ENCODE measurements at places on chromosomes 12 and 14.

- no peak for DNase-seq
Measured at GRCh38 chr14:84084056-84084630, 1445.8 kb upstream of the FLRT2 start.

DNA sequence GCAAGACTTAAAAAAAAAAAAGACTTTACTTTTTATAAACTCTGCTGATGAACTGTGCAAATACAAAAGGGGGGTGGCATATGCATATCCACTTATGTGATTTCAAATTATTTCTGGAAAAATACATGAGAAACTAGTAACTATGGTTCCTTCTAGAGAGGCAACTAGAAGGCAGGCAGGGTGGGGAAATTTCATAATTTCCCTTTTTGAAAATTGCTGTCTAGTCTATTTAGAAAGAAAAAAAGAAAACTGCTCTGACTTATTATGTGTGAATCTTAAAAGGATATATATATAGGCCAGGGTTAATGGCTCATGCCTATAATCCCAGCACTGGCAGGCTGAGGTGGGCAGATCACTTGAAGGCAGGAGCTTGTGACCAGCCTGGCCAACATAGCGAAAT lies 42.3 kb downstream of the ANAPC7 start:
- no peak for DNase-seq

DNA sequence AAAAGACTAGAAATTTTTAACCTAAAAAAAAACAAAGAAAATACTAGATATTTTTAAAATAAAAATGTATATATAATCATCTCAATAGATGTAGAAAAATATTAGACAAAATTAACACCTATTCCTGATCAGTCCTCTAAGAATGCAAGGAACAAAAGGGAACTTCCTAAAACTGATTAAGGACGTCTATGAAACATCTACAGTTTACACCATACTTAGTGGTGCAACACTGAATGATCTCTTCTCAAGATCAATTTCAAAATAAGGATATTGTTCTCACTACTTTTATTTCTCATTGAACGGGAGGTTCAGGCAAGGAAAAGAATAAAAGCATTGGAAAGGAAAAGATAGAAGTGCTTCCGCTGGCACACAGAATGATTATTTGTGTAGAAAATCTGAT lies 16.0 kb downstream of the OLR1 start:
- no peak for DNase-seq

- no peak for DNase-seq
Measured at GRCh38 chr12:25970082-25970481, 11.6 kb downstream of the RASSF8 start.

DNA sequence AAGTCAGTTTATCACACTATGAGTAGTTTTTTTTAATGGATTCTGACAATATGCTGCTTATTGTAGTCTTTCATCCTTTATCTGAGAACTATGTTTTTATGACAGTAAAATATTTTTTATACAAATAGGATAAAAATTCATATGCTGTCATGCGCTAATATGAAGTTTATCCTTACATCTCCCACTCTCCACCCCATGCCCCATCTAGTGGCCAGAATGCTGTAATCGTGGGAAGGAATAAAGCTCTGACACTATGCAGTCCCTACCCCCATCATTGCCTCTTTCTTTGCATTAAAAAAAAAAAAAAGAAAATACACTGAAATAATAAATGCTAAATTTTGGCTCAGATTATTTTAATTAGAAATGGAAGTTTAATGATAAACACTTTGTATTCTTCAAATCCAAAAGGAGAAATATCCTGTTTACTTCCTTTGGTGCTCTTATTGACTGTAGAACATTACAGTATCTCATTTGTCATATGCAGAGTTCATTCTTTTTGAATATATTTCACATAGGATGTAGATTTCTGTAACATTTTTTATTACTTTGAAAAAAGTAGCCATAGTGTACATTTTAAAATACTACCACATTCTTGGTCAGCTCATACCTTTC lies 145.9 kb upstream of the SLCO1C1 start:
- no peak for DNase-seq

- DNase-seq: no peak
Measured at GRCh38 chr14:101068313-101069227, 165.0 kb upstream of the RTL1 start.

DNA sequence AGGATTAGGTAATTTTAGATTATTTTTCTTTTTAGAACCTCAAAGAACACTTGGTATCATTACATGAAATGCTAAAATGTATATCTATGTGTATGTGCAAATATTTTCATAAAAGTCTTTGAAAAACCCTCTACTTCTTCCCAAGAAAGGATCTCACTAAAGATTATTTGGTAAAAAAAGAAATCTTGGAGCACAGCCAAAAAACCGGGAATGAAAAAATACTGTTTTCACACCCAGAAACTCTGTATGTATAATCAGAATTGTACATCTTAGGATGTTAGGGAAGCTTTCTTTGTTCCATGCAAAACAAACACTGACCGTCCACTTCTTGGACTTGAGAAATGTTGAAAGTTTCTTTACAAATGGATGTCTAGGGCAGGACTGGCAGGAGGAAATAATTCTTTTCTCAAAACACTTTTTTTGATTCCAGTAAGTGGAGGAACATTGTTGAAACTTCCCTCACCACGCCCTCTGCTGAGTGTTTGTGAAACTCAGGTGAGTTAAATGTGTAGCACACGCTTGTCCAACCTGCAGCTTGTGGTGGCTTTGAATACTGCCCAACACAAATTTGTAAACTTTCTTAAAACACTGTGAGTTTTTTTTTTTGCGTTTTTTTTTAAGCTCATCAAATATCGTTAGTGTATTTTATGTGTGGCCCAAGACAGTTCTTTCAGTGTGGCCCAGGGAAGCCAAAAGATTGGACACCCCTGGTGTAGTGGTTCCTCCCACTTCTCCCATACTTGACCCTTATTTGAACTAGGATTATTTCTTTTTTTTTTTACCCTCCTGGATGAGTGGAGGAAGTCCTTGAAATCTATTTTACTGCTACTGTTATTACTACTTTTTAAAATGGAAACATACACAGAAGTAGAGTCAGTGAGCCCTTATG lies 26.6 kb downstream of the FBXO34 start:
- DNase-seq: no peak

- no peak for DNase-seq
Measured at GRCh38 chr14:90815822-90816662, at the start of gene TTC7B. Gene TTC7B (minus strand): TSS chr14:90816430. CDS start chr14:90816295, 135 bp downstream.

DNA sequence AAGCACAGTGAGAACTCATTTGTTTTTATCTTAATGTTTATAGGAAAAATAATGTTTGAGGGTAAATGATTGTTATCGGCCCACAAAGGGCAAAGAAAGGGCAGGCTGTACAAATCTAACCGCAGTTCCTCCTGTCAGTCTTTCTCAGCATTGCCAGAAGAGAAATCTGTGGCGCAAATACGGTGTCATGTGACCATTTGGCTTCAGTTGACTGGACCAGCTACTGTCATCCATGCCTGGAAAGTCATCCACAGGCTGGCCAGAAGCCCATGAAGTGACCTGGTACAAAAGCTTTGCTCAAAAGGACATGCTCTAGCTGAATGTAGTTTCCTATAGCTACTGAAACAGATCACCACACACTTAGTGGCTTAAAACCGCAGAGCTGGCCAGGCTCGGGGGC lies 43.6 kb downstream of the HCAR2 start:
- DNase-seq: no peak

GRCh38 chr14:73728717-73729330 lies 14.6 kb upstream of the PNMA1 start:
- DNase-seq: peak; percentile 62

DNA sequence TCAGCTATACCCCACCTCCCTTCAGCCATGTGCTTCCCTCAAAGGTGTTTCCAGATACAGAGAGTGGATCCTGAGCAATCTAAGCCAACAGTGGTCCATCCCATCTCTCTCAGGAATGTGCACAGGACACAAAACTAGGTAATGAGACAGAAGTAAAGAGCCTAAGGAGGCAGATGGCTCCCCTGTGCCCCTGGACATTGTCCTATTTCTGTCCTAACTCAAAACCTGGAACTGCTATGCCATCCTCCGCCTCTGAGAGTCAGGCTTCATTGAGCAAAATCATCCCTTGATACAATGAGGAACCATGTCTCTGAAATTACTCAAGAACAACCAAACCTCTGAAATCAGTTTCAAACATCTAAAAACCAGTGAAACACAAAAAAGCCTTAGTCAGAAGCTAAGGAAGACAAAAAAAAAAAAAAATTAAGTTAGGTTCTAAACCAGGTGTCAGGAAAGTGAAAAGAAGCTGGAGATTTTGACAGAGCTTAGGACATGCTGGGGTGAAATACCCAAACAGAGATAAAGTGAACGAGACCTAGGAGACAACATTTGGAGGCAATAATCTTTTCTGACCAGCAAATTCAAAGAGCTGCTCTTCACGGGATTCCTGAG lies 200.3 kb upstream of the PLEKHG7 start:
- DNase-seq: no peak

GRCh38 chr14:102717276-102717675 lies 60.0 kb upstream of the TRAF3 start:
- DNase-seq: no peak

GRCh38 chr12:122878780-122879612 lies 16.9 kb downstream of the VPS37B start:
- no peak for DNase-seq

DNA sequence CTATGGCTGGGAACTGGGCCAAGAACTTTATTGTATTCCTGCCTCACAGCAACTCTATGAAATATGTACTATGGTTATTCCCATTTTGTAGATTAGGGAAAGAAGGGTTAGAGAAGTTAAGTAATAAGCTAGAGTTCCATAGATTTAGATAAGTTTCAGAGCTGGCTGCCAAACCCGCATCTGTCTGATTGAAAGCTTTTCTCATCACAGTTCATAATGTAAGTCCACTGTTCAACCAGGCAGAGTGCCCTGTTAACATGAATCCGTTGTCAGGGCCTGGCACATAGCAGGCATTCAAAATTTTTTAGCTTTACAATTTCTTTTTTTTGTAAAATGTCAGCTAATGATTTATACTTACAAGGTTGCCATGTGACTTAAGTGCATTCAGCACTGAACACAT lies 467.3 kb downstream of the NRXN3 start:
- DNase-seq: no peak

DNA sequence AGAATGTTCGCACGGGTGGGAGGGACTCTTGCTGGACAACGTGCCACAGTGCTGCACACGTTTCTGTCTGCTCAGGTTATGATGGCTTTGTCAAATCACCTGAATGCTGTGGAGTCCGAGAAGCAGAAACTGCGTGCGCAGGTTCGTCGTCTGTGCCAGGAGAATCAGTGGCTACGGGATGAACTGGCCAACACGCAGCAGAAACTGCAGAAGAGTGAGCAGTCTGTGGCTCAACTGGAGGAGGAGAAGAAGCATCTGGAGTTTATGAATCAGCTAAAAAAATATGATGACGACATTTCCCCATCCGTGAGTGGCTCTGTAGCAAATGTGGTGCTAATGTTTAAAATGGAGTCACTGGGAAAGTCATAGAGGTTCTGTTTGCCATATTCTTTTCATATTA lies 28.5 kb downstream of the KLC1 start:
- no peak for DNase-seq

DNA sequence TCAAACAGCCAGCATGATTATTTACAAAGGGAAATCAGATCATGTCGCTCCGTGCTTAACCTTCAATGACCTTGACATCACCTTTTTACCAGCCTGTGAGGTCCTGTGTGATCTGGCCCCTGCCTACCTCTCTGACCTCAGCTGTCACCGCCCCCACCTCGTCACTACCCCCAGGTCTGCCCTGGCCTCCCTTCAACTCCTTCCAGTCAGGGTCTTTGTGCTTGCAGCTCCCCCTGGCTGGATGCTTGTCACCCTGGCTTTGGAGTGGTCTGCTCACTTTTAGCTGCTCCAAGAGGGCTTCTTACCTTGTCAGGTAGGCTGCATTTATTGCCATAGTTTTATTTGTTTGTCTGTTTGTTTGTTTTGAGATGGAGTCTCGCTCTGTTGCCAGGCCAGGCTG lies 8.2 kb upstream of the MAX start:
- DNase-seq: no peak

- no peak for DNase-seq
Measured at GRCh38 chr12:94206886-94207285, 58.5 kb downstream of the PLXNC1 start.

- DNase-seq: no peak
Measured at GRCh38 chr14:105882626-105883025, 356.2 kb downstream of the TMEM121 start.

DNA sequence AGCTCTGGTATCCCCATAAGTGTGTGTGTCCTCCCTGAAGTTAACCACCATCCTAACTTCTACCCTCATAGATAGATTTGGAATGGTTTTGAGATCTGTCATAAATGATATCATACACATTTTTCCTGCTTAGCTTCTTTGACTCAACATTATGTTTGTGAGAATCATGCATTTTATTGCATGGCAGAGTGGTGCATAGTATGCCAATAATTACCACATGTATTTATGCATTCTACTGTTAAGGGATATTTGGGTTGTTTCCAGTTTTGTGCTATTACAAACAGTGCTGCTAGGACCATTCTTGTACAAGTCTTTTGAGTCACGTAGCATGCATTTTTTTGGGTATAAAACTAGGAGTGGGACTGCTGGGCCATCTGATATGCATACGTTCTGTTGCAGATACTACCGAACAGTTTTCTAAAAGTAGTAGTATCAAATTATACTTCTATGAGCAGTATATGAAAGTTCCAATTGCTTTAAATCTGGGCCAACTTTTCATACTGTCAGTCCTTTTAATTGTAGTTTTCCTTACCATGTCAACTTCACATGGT lies 13.4 kb downstream of the GRIP1 start:
- DNase-seq: no peak

DNA sequence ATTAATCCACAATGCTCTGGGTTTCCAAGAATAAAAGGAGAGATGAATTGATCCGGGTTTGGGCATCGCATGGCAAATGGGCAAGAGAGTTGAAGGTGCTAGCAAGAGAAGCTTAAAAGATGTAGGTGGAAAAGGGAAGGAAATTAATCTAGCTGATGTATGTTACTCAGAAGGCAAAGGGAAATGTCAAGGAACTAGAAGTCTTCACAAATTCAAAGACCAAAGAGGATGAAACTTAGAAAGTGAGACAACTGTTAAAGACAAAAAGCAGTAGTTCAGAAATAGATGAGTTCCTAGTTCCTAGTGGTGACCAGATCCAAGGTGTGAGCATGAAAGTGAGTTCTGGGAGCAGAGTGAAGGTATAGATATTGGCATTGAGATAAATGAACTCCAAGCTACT lies 228.3 kb downstream of the SEC23A start:
- no peak for DNase-seq

GRCh38 chr12:1791104-1791841 lies 29.1 kb upstream of the LRTM2 start:
- peak; percentile 40 for DNase-seq

DNA sequence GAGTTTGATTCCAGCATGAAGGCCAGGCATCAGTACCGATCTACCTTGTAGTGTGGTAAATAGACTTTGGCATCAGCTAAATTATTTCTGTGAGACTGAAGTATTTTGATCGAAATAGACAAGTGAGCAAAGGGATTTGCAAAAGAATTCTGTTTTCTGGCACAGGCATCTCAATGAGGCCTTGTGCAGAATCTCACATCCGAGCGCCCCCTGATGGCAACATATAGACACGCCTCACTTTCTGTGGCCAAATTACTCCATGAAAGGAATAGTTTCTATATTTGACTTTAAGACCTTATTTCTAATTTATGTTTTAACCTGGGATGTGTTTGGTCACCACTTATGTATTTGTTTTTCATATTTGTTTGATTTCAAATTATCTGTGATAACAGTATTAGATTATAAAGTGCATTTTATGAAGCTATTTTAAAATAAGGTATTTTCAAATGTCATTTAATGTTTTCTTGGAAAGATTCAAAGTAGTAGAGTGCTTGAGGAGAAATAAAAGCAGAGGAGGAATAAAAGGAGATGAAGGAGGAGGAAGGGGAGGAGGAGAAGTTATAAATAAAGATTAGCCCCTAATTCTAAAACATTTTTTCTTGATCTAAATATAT lies 731.9 kb downstream of the NRXN3 start:
- DNase-seq: no peak

GRCh38 chr12:74985293-74985985 lies 224.2 kb downstream of the KCNC2 start:
- no peak for DNase-seq
